ENCODE measurements at places on chromosomes 11 and 22. TPM values are rescaled to one million over a fixed set of nuclear protein-coding genes. Genes with fewer than 3 reads are reported as not detected.

The PKNOX2 gene
- 23.1 TPM for total RNA-seq

The ACER3 gene
- total RNA-seq, result 16.5 TPM

The PICK1 gene
- total RNA-seq, result 75.6 TPM

The C11orf91 gene
- 0.65 TPM for total RNA-seq

The OR2D2 gene
- total RNA-seq, result 0.41 TPM

The RASL10A gene
- total RNA-seq, result 2.5 TPM

The HBB gene
- not detected for total RNA-seq

The BATF2 gene
- total RNA-seq, result 1.5 TPM

The FLRT1 gene
- total RNA-seq, result 7.9 TPM

All from mesothelial cell of epicardium (in vitro differentiated cells).